Glomerular endothelial cell (primary cell): ENCODE measurements at places on chromosomes 1 and 21.

- DNase-seq = no peak
Observed at GRCh38 chr1:90262286-90262685, 267.4 kb downstream of the ZNF326 start.

- DNase-seq = no peak
Observed at GRCh38 chr1:30264672-30265025, 458.7 kb downstream of the MATN1 start.

- DNase-seq = peak; percentile 27
Observed at GRCh38 chr1:244833734-244834542, 1.5 kb upstream of the COX20 start.

DNA sequence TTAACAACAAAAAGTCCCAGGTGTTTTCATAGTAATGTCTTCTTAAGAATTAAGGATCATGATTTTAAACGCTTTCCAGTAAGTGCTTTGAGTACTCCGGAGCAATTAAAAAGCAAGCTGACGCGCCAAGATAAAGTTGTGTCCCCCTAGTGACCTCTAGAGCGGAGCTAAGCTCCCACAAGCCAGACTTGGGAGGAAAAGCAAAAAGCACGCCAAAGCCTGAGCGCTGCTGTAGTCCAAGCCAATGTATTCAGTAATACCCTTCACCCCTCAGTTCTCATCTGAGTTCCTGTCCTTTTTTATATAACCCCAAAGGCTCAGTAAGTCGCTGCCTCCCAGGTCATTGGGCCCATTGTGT is 3.5 kb upstream of the SLC44A5 start:
- DNase-seq = no peak

DNA sequence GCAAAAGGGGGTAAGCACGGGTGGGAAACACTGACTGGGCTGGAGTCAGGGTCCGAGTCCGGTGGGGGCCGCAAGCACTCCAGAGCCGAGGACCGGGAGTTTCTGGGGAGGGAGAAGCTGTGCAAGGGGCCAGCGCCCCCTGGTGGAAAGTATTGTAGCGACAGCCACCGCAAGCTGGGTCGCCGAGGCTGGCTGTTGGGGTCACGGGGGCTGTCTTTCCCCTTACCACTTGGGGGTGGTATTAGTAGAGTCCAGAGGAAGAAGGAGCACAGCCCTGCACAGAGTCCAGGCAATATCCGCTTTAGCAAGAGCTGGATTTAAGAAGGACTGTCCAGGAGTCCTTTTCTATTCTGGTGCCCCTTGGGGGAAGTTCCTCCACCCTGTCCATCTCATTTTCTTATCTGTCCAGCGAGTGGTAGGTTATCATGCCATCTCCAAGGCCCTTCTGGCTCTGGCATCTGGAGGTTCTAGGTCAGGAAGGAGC is 17.9 kb upstream of the ETV3 start:
- DNase-seq = no peak

GRCh38 chr1:211519602-211520001 is 27.6 kb upstream of the RD3 start:
- no peak for DNase-seq
